ENCODE measurements at places on chromosomes 12 and 14. TPM values are rescaled to one million over a fixed set of nuclear protein-coding genes. Genes with fewer than 3 reads are reported as not detected.

DNA sequence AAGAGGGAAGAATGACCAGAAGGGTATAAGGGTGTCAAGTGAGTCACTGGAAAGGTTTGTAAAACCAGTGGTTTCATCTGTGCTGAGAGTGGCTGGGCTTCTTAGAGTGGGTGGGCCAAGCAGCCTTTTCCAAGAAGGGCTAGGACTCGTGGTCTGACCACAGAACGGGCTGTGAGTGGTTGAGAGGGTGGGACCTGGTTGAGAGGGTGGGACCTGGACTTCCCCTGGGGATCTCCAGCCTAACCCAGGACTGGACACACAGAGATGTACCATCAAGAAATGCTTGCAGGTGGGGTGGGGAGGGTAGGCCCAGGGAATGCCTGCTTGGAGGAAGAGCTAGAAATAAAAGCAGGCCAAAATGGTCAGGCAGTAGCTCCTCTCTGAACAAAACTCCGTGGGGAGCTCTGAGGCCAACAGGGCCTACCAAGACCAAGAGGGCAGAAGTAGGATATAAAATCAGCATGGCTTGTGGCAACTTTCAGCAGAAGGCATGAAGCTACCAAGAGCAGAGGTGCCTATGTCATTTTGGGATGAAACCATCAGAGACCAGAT, 140.5 kb downstream of the FOXN3 start:
- H3K4me3 ChIP-seq: no peak overlapping the region
- no peak overlapping the region for H3K27ac ChIP-seq
- H3K36me3 ChIP-seq: peaks cover 10% of the 10 kb centered on the region
- H3K4me1 ChIP-seq: peaks cover 19% of the 10 kb centered on the region
- no peak for DNase-seq

DNA sequence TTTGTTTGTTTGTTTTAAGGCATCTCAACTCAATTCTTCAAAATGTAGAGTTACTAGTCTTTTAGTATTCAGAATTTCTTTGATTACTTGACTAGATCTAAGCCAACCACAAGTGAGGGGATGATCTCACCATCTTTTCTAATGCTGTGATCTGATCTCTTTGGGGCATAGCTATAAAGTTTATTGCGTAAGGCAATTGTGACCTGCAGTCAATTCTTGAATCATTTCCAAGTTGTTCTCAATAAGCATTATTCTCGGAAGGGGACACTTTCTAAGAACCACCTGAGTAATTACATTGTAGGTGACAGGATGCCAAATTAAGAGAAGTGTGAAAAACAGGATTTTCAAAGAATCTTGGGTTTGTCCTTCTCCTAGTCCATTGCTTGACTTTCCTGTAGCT, 13.1 kb downstream of the DACT1 start:
- H3K36me3 ChIP-seq: peaks cover 13% of the 10 kb centered on the region
- no peaks in the 10 kb centered on the region for H3K4me1 ChIP-seq
- DNase-seq: no peak
- no peak overlapping the region for H3K27ac ChIP-seq
- H3K27me3 ChIP-seq: no peaks in the 10 kb centered on the region
- H3K4me3 ChIP-seq: no peak overlapping the region

GRCh38 chr14:24818058-24818822, 184.2 kb upstream of the GZMB start:
- no peaks in the 10 kb centered on the region for H3K27me3 ChIP-seq
- H3K27ac ChIP-seq: peak overlapping the region; percentile 83
- no peak overlapping the region for H3K4me3 ChIP-seq

SPTB gene
- total RNA-seq: 82.2 TPM

HHIPL1 gene
- total RNA-seq: 1.2 TPM

DENR gene
- 23.5 TPM for total RNA-seq

GRCh38 chr12:106068296-106068695, 70.5 kb downstream of the NUAK1 start:
- no peak for DNase-seq
- H3K4me3 ChIP-seq: no peak overlapping the region
- H3K36me3 ChIP-seq: peaks cover 61% of the 10 kb centered on the region
- H3K27me3 ChIP-seq: no peaks in the 10 kb centered on the region

GRCh38 chr14:65791191-65791981, 378.9 kb downstream of the FUT8 start:
- DNase-seq: no peak
- peaks cover 49% of the 10 kb centered on the region for H3K27me3 ChIP-seq
- H3K36me3 ChIP-seq: no peaks in the 10 kb centered on the region
- H3K27ac ChIP-seq: no peak overlapping the region
- no peak overlapping the region for H3K4me3 ChIP-seq

IL22 gene
- total RNA-seq: not detected

FLRT2 gene
- 4.7 TPM for total RNA-seq

DNA sequence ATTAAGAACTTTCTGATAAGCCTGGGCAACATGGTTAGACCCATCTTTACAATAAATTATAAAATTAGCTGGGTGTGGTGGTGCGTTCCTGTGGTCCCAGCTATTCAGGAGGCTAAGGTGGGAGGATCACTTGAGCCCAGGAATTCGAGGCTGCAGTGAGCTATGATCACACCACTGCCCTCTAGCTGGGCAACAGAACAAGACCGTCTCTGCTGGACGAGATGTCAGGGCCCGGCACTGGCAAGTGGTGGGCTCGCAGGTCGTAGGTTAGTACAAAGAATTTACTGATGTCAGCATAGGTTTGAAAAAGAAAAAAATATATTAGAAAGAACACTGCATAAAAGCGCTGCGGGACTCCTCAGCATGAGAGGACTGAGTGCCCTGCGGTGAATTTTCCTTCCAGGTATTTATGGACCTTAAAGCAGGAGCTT, 15.7 kb upstream of the VSIG10 start:
- DNase-seq: no peak
- no peaks in the 10 kb centered on the region for H3K36me3 ChIP-seq
- H3K4me3 ChIP-seq: no peak overlapping the region
- H3K27ac ChIP-seq: no peak overlapping the region

GRCh38 chr12:91219511-91219910, 36.9 kb upstream of the DCN start:
- H3K27me3 ChIP-seq: no peaks in the 10 kb centered on the region
- no peak for DNase-seq
- H3K4me1 ChIP-seq: no peaks in the 10 kb centered on the region
- no peak overlapping the region for H3K27ac ChIP-seq
- H3K4me3 ChIP-seq: no peak overlapping the region

GRCh38 chr12:121443193-121443870, 43.4 kb downstream of the RNF34 start:
- DNase-seq: peak; percentile 81
- H3K4me3 ChIP-seq: no peak overlapping the region
- peaks cover 9% of the 10 kb centered on the region for H3K4me1 ChIP-seq
- H3K27ac ChIP-seq: no peak overlapping the region

DNA sequence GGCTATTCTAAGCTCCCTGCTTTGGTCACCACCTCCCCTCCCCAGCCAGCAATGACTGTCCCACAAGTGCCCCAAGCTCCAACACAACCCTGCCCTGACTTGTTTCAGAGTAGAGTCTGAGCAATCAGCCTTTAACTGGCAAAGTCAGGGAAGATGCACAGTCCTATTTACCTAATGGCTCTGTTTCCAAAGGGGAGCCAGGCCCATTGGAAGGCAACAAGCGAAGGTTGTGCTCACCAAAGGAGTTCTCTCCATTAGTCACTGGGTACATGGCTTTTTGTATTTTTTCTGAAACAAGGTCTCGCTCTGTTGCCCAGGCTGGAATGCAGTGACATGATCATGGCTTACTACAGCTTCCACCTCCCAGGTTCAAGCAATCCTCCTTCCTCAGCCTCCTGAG, 267.1 kb upstream of the CRY1 start:
- no peak overlapping the region for H3K4me3 ChIP-seq
- H3K27me3 ChIP-seq: peaks cover 50% of the 10 kb centered on the region
- H3K27ac ChIP-seq: no peak overlapping the region
- H3K4me1 ChIP-seq: no peaks in the 10 kb centered on the region
- H3K36me3 ChIP-seq: no peaks in the 10 kb centered on the region

GRCh38 chr12:32736445-32736844, 19.3 kb downstream of the YARS2 start:
- DNase-seq: no peak
- peaks cover 91% of the 10 kb centered on the region for H3K36me3 ChIP-seq
- no peak overlapping the region for H3K4me3 ChIP-seq
- peaks cover 31% of the 10 kb centered on the region for H3K4me1 ChIP-seq
- H3K27me3 ChIP-seq: no peaks in the 10 kb centered on the region

DNA sequence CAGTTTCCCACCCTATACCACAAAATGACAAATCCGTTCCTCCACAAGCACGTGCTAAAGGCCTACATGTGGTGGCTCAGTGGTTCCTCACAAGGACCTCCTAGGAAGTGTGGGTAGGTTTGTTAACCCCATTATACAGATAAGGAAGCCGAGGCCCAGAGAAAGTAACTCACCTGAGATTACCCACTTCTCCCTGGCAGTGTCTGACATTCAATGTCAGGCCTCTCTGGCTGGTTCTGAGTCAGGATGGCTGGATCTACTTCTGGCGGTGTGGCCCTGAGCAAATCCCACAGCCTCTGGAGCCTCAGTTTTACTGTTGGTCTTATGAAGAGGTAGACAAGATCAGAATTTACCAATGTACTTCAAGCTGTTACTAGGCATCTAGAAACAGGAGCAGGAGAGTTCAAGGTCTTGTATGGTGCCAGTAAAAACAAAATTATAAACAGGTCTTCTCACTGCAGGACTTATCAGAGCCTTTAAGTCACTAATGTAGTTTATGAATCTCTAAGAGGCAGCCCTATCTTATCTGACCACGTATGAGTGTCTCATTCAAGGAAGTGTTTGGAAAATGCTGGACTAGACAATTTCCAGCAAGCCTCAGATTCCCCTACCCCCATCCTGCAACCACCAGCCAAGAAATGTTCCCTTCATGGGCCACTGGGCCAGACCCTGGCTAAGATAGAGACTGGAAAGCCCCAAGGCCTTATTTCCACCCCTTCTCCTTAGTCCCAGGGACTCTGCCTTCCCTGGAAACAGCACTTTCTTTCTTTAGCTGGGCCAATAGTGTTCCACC, 4.2 kb downstream of the HSPB8 start:
- DNase-seq: no peak
- H3K4me3 ChIP-seq: peak overlapping the region; percentile 77
- H3K27me3 ChIP-seq: peaks cover 4% of the 10 kb centered on the region

DNA sequence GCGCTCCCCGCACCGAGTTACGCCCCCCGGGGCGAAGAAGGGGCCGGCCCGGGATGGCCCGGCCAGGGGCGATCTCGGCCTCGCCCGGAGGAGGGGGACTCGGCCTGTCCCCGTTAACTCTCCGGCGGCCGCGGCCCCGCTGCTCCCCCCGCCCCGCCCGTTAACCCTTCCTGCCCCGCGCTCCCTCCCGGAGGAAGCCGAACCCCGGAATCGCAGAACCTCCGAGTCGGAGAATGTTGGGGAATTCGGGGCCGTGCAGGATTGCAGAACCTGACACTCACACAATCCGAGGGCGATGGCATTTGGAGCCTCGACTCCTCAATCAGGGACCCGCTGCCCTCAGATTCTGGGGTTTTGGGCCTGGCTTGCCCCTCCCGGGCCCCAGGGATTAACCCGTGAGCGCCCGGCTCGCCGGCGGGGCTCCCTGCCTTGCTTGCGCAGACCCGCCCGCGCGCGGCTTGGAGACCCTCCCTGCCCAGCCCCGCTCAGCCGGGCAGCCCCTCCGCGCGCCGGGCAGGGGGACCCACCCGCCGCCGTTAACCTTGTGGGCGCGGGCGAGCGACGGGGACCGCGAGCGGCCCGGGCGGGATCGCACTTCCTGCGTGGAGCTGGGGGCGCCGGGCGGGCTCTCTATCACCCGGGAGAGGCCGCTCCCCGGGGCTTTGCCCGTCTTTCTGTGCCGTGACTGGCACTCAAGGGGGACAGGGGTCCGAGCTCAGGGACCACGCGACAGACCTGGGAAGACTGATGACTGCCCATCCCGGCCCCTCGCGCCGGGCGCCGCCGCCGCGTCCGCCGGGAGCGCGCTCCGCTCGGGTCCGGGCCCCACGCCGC, 18.8 kb downstream of the BEGAIN start:
- H3K27me3 ChIP-seq: peaks cover 100% of the 10 kb centered on the region
- H3K36me3 ChIP-seq: no peaks in the 10 kb centered on the region
- H3K4me3 ChIP-seq: peak overlapping the region; percentile 68
- no peak for DNase-seq
- peaks cover 29% of the 10 kb centered on the region for H3K4me1 ChIP-seq

COX14 gene
- total RNA-seq: 195 TPM

DNA sequence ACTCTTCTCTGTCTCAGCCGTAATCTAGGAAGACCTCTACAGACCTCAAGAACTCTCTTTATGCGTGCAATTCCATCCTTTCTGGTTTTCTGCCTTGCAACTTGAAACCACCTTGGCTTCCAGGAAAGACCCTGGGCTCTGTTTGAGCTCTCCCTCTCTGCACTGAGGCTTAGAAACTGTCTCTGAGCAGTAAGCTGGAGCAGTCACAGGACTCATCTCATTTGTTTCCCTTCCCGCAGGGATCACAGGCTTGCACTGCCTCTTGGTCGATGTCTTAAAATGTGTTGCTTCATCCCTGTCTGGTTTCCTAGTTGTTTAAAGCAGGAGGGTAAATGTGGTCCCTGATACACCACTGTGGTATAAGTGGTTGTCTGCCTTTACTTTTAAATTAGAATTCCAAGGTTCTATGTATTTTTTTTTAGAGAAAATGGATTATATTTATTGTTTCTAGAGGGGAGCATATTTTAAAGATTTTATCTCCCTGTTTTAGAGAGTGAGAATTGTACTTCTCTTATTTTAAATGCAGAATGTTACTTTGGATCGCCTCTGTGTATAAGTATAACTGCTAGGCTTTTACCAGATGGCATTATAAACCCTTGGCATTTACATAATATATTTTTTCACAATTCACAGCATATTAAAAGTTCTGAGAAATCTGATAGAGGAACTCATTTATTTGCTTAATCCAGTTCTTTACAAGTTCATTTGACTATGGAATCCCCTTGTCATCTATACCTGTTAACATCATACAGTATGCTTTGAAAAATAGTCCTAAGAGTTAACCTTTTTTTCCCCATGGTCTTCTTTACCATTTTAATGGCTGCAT, 26.4 kb downstream of the EID3 start:
- no peaks in the 10 kb centered on the region for H3K27me3 ChIP-seq
- H3K36me3 ChIP-seq: peaks cover 92% of the 10 kb centered on the region
- H3K27ac ChIP-seq: no peak overlapping the region
- DNase-seq: no peak
- H3K4me1 ChIP-seq: no peaks in the 10 kb centered on the region

DNA sequence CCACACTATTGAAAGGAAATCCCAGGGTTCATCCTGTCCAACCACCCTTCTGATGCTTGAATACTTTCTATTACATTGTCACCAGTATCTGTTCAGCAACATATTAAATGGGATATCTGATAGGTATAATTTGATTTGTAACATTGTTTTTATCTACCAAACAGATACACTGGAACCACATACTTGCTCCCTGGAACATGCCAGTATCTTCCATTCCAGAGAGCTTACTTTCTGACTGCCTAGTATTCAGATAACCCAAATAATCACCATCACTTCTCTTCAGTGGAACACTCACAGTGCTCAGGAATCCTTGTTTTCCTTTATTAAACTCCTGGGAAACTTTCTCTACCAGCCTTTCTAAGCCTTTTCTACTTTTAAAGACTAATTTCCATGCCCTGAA, 19.3 kb downstream of the LRP6 start:
- H3K4me3 ChIP-seq: no peak overlapping the region
- no peaks in the 10 kb centered on the region for H3K27me3 ChIP-seq
- peaks cover 6% of the 10 kb centered on the region for H3K36me3 ChIP-seq
- H3K27ac ChIP-seq: no peak overlapping the region
